H7 (cell line): ENCODE measurements at places on chromosomes 7 and 10. TPM values are rescaled to one million over a fixed set of nuclear protein-coding genes. Genes with fewer than 3 reads are reported as not detected.

The SHH gene
- total RNA-seq: 1.5 and 4.6 TPM in 2 replicates

The FXYD4 gene
- total RNA-seq: not detected in 2 replicates

The CHCHD3 gene
- 121 and 133 TPM in 2 replicates for total RNA-seq

The FAM131B gene
- total RNA-seq: 11.9 and 16.9 TPM in 2 replicates

The SMKR1 gene
- total RNA-seq: not detected in 2 replicates

The CPN1 gene
- not detected in 2 replicates for total RNA-seq

The SLC18A3 gene
- not detected in 2 replicates for total RNA-seq

The CYP2C19 gene
- 0.04 and 0.14 TPM in 2 replicates for total RNA-seq

The TDRD1 gene
- total RNA-seq: 0.14 and 0.26 TPM in 2 replicates

The SPDYE6 gene
- total RNA-seq: not detected in 2 replicates

The DEPP1 gene
- 0.28 and 1.2 TPM in 2 replicates for total RNA-seq

The PEX1 gene
- 33.1 and 43.1 TPM in 2 replicates for total RNA-seq

The MSRB2 gene
- total RNA-seq: 17.5 and 19.2 TPM in 2 replicates

The NDUFA5 gene
- 63.3 and 71.8 TPM in 2 replicates for total RNA-seq

The PPP1R17 gene
- 0.22 and 2.3 TPM in 2 replicates for total RNA-seq

The KEL gene
- 1.7 and 7.7 TPM in 2 replicates for total RNA-seq

The AOAH gene
- 0.21 TPM in 1 of 2 replicates, not detected in the other for total RNA-seq

The FKBP6 gene
- total RNA-seq: 0.10 TPM in 1 of 2 replicates, not detected in the other

The GPR37 gene
- 12.9 and 20.0 TPM in 2 replicates for total RNA-seq

The SLC26A5 gene
- not detected in 2 replicates for total RNA-seq

The MSS51 gene
- total RNA-seq: 1.7 and 2.2 TPM in 2 replicates

The UPF2 gene
- 10.6 and 19.2 TPM in 2 replicates for total RNA-seq

The TUBAL3 gene
- 0.11 TPM in 1 of 2 replicates, not detected in the other for total RNA-seq

The C10orf90 gene
- 0.62 TPM in 1 of 2 replicates, not detected in the other for total RNA-seq

The GFRA1 gene
- 1.6 and 1.7 TPM in 2 replicates for total RNA-seq

The PDK4 gene
- 0.59 and 0.62 TPM in 2 replicates for total RNA-seq

The AKR1E2 gene
- total RNA-seq: 4.5 and 9.4 TPM in 2 replicates

- DNase-seq: no peak
Observed at GRCh38 chr10:15360566-15360965, 10.5 kb downstream of the FAM171A1 start.

- no peak for DNase-seq
Observed at GRCh38 chr10:29862923-29863614, 196.3 kb downstream of the JCAD start.

DNA sequence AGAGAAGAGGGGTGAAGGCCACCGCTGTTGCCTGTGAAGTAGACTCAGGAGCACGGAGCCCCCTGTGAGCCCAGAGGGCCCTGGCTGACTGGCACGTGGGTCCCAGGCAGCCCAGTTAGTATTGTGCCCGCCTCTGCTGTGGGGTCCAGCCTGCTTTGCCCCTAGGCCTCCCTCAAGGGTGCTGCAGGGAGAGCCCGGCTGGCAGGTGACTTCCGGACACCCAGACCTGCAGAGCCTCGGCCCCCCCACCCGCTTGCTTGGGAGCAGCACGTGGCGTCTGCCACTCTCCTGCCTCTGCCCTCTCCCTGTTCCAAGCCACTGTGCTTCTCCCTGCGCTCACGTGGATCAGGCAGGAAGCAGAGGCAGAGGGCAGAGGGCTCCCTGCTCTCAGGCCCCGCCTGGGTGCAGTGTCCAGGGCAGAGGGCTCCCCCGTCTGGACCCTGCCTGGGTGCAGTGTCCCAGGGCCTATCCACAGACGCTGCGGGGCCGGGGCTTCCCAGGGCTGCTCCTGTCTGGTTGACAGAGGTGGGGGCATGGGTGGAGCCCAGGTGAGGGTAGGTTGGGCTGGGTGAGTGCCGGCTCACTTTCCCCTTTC, 88.4 kb downstream of the DNAJB6 start:
- peak; percentile 72 for DNase-seq

DNA sequence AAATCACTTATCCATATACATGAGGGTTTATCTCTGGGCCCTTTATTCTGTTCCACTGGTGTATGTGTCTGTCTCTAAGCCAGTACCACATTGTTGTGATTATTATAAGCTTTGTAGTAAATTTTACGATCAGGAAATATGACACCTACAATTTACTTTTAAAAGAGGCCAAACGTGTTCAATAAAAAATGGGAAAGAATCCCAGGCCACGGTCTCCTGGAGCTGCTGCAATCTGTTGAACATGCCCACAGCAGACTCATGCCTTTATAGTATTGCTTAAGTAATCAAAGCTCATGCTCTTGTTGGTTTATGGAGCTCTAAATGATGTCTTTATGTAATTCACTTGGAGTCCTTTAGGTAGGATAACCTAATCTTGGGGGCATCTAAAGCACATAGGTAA, 273.0 kb downstream of the ZMYND11 start:
- no peak for DNase-seq

DNA sequence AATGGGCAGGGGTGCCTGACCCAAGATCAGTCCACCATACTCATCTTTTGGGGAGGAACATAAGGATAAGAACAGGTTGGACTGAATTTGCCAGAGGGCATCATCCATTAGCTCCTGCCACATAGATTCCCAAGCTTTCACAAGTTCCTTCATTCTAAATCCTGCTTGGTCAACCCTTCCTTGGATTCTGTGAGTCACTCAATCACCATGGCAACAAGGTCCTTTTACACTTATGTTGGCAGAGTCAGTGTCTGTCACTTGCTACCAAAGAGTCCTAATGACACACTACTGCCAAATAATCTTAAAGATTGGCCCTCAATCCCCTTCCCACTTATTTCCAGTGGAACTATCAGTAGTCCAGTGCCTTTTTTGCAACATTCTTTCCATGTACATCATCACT, 5.0 kb upstream of the LGI1 start:
- no peak for DNase-seq

DNA sequence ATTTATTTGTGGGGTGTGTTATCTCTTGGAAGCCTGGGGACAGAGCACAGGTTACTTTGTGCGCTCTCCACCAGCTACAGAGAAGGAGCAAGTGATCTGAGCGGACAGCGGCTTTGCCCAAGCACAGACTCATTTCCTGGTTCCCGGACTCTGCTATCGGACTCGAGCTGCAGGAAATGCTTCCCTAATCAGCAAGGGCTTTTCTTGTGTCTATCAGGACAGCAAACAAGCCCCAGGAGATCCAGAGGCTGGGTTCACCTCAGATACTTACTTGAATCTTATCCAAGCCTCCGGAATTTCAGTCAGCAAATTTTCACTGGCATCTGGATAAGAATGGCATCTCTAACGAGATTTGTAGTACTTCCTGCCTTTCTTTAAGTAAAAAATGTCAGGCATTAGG, 27.8 kb downstream of the MRC1 start:
- DNase-seq: no peak

DNA sequence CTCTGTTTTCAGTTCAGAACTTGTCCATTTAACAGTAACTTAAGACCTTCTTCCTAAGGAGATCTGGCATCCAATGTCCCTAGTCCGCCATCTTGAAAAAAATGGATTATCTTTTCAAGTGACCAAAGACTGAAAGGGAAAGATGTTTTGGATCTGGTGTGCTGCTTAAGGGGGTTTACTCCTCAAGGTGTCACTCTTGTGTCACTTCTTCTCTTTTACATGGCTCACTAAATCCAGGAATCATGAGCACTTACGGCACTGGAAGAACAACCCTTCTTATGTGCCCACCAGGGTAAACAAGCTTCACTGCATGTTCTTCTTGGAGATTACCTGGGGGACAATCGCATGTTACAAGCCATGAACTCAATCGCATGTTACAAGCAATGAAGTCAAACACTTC, 43.7 kb downstream of the ANXA8 start:
- peak; percentile 47 for DNase-seq

GRCh38 chr10:100509241-100509840, 10.3 kb downstream of the SEC31B start:
- no peak for DNase-seq

DNA sequence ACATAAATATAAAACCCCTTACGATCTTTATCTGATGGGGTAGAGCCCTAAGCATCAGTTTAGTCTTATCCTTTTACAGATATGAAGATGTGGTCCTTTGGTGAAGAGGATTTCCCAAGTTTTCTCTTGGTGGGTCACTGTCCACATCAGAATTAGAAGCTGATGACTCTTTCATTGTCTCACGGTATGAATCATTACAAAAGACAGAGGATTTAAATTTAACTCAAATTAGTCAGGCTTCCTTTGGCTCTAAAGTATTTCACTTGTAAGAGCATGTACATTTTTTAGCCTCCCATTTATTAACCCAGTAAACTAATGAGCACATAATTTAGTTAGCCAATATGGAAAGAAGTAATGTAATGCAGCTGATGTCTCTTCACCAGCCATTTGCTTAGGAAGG, 49.9 kb upstream of the TMEM26 start:
- no peak for DNase-seq

DNA sequence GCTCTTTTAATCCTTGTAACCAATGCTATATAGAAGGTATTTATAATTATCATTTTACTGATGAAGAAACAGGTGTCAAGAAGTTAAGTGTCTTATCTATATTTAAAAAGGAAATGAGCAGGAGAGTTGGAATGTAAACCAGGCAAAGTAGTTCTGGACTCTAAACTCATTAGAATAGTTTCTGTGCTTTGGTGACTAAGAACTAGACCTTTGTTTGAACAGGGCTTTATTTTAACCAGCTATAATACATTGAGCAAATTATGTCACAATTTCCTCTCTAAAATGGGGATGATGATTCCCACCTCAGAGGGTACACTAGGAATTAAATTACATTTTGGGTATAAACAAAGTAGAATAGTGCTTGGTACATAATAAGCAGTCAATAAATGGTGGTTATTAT, 236.0 kb downstream of the MAGI2 start:
- no peak for DNase-seq

DNA sequence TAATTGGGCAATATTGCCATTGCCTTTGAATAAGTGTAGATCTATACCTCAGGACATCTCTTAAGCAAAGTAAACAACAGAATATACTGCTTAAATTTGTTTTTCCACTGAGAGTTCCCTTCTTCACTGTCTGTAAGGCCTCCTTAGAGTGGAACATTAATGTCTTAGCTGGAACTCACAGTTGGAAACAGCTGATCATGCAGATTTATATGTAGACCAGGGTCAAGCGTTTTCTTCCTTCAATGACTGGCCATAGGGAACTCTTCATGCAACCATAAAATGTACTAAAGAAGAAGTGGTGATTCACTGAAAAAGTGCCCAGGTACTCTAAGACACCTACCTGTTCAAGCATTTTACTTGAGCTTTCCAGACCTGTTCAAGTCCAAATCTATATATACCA, 18.3 kb upstream of the TBX20 start:
- no peak for DNase-seq

- no peak for DNase-seq
Observed at GRCh38 chr7:7114575-7115291, 67.6 kb upstream of the C1GALT1 start.

DNA sequence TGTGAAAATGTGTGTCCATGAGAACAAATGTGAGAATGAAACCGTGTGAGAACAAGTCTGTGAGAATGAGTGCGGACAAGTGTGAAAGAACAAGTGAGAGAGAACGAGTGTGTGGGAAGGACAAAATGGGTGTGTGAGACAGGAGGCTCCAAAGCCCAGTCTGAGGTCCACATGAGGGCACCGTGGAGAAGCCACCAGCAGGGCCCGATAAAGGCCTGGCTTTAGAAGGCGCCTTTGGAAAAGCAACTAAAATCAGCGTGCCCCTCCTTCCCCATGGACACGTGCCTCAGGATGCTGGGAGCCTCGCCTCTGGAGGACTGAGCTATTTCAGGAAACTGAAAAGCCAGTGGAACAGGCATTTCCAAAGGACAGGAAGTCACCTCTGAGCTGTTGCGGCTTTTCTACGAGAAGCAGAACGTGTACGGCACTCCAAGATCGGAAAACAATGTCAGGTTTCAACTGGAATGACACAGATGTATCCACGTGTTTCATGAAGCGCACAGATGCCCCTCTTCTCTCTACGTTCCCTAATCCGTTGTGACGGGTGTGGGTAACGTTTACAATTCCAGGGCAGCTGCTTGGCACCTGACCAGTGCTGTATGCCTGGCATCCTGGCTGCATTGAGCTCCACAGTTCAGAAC, 46.4 kb downstream of the ESYT2 start:
- no peak for DNase-seq

GRCh38 chr10:119346095-119346832, 138.9 kb downstream of the GRK5 start:
- DNase-seq: no peak

DNA sequence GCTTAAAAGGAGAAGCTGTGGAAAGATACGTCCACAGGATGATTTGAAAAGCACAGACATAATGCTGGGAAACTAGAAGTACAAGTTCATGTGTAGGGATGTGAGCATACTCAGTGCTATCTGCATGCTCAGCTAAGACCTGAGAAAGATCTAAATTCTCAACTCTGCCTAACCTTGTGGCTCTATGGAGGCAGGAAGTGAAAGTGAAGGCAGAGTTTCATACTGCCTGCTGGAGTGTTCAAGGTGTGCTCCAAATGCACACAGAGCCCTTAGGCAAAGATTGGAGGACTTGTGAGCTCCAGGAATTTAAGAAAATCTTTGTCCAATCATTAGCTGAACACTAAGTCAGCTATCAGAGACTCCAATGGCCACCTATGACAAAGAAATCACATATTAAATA, 190.9 kb downstream of the RNLS start:
- DNase-seq: no peak

DNA sequence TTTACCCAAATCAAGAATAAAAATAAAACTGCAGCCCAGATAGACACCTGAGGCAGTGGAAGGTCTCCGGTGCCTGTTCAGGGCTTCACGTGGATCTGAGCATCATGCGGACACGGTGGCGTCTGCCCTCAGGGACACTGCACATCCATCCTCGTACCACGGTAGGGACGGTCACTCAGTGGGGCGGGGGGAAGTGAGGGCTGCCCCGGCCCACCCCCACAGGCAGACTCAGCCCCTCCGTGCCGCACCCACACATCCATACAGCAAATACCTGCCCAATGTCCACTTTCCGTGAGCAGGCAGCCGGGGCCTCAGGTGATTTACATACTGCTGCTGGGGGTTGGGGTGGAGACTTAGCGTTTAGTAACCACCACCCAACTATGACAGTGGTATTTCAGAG, 207.8 kb downstream of the DIP2C start:
- DNase-seq: no peak

DNA sequence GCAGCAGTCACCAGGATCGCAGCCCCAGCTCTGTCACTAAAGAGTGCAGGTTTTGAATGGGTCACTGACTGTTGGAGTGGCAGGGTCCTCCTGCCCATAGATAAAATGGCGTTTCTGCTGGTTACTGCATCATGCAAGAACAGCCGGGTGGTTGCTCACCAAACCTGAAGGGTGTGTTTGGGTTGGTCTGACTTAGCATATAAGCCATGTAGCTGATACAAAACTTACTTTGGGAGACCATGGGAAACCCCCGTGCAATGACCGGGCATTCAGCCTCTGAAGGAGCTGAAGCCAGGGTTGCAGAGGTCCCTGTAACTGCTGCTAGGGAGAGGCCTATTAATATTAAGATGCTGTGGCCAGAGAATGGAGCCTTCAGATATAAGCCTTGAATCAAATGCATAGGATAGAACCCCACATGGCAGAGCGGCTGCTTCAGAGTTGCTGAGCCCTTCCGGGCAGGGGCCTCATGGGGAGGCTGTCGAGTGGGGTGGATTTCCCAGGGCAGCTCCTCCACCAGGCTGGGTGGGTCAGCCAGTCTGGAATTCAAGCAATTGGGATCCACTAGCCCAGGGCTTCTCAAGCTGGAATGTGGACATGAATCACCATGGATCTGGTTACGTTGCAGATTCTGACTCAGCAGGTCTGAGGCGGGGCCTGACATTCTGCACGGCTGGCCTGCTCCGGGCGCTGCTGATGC, 70.9 kb upstream of the CTBP2 start:
- DNase-seq: peak; percentile 61

GRCh38 chr7:106381252-106381651, 96.5 kb upstream of the NAMPT start:
- no peak for DNase-seq
